ENCODE measurements at places on chromosomes 2 and 18.

DNA sequence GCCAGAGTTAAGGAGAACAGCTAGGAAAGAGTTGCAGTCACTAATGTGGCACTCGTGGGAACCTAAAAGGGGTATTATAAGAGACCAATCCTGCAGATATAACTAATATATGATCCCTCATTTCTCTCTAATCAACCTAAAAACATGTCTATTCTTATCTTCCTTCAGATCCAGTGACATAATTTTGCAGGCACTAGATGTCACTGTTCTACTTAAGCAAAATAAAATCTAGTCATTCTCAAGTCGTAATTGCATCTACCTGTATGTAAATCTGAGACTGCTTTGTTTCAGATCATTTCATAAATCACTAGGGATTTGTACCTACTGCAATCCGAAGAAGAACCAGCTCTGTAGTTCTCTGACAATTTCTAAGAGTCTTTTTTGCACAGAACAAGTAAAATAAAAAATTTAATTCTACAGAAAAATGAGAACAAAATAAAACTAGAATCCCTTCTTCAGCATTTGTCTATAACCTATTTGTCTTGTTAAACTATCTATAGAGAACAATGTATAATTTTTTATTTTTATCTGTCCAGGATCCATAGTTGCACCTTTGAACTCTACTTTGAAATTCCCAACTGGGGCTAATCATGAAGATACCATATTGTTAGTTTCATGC, 56.5 kb upstream of the ERBB4 start:
- DNase-seq: no peak

GRCh38 chr2:60957643-60958042, 59.9 kb upstream of the PEX13 start:
- DNase-seq: no peak

GRCh38 chr18:62729487-62730386, 14.4 kb downstream of the PHLPP1 start:
- DNase-seq: no peak

DNA sequence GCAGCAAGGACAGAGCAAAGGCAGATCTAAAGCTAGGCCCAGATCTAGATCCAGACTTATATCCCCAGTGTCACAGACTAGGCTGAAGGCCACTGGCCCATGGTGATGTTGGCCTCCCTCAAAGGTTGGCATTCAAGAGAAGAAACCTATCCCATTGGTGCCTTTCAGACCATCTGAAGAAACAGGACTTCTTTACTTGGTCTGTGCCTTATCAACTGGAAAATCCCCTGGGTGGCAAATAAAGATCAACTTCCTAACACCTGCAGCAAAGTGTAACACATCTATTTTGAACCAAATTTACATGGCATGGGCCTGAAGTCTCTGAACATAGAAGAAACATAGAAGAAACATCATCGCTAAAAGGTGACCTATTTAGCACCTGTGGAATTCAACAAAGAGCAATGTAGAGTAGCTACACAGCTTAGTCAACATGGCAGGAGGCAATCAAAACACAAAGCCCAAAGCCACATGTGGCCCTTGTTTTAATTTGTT, 35.8 kb downstream of the METTL4 start:
- DNase-seq: no peak

GRCh38 chr2:28338831-28339321, 53.8 kb upstream of the FOSL2 start:
- no peak for DNase-seq

- no peak for DNase-seq
These were observed 26.6 kb downstream of the MYL1 start for GRCh38 chr2:210288408-210288807.

DNA sequence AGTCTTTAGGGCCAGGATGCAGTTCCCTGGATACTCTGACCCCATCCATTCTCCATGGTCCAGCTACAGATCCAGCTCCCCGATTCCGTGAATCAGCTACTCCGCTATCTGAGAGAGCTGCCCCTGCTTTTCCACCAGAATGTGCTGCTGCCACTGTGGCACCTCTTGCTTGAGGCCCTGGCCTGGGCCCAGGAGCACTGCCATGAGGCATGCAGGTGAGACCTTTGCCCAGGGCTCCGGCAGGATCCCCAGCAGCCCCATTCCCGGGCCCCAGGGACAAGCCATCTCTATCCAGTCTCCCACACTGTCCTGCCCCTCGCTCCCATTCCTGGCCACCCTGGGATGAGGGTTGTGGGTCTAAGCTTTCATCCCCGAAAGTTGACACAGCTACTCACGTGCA, 7.5 kb downstream of the TMEM214 start:
- no peak for DNase-seq

DNA sequence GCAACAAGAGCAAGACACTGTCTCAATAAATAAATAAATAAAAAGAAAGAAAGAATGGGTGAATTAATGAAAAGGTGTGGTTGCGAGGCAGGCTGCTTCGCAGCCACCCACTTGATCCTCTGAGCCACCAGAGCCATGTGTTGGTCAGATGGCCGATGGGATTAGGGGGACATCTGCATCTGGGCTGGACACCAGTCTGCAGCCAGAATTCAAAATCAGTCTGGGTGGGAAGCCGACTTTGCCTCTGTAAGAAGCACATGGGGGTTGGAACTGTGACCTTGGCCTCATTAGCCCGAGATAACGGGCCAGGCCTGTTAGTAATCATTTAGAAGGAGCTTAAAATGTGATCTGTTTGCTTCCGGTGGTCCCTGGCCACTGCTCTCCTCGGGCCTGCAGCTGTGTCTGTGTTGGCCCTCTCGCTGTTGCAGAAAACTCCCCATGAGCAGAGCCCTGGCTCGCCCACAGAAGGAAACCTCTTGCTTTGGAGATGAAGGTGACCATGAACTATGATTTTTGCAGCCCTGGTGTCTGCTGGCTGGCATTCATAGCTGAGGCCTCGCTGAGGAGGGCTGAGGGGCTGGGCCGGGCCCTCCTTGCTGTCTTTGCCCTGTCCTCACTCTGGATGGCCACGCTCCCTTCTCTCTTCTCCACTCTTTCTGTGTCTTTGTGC, 94.4 kb downstream of the DYSF start:
- DNase-seq: no peak

DNA sequence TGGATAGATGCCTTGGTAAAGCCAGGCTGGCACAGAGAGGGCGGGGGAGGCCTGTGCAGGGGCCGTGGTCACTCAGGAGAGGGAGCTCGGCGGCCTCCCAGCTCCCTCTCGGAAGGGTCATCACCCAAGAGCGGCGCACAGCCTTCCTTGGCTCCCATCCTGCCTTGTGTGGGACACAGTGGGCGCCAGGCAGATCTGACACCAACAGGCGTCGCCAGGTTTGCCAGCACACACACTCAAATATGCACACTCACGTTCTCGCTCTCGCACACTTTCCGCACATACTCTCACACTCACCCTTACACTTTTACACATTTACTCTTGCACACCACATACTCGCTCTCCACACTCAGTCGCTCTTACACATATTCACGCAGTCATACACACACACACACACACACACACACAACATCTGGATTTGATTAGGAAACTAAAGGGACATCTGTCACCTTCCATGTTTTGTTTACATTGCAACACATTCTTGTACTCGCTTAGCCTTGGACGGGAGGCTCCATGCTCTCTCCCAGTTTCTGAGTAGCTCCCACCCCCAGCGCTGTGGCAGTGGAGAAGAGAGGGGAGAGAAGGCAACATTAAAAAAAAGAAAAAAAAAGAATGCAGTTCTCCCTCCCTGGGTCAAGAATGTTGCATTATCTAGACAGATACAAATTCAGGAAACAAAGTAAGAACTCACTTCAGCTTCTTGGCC, 10.5 kb downstream of the CHMP1B start:
- DNase-seq: no peak

DNA sequence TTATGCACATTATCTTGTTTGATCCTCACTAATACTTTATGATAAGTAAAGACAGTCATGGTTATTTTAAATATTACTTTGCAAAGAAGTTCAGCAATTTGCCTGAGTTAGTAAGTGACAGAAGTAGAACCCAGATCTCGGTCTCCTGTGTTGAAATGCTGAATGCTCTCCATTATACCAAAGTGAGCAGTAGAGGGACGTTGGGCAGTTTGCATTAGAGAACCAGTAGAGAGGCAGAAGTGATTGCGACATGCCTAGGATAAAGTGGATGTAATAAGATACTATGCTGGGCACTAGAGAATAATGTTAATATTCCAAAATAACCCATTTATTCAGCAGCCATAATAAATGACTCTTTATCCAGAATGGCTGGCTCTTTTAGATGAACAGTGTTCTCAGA, 201.0 kb downstream of the PMAIP1 start:
- no peak for DNase-seq
